Ovary (tissue), 10 donors: ENCODE measurements at places on chromosomes 11 and 22. TPM values are rescaled to one million over a fixed set of nuclear protein-coding genes. Genes with fewer than 3 reads are reported as not detected.

DNA sequence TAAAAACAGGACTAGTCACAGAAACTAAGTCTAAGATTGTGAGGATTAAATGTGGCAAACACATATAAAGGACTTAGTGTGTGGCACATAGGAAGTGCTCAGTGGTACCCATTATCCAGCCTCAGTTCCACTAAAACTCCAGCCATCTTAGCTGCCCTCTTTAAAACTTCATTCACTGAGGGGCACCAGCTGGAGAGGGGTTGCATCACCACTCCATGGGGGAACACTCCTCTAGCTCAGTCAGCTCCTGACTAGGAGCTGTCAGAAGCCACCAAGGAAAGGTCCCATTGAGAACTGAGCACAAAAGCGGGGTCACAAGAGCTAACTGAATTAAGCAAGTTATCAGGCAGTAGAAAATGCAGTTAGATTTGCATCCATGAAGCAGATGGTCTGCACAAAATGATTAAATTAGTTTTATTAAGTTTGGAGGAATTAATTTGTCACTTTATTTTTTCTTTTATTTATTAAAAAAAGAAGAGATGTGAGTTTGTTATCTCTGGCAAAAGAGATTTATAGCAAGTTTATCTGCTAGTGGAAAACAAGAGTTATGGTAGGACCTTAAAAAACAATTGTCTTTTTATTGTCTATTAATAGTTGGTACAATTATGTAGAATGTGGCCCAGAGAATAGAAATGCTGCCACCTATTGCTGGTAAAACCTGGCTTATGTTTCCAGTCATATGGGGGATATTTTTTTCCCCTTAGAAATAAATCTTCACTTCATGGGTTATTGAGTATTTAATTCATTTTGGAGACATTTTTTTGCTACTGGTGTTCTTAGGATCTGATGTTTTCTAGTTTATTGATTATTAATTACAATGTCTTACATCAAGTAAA lies 95.7 kb downstream of the NAV2 start:
- no peak overlapping the region for H3K27ac ChIP-seq
- peaks cover 2% of the 10 kb centered on the region for H3K4me1 ChIP-seq
- no peaks in the 10 kb centered on the region for H3K36me3 ChIP-seq
- no peak for DNase-seq
- H3K27me3 ChIP-seq, result no peaks in the 10 kb centered on the region
- H3K4me3 ChIP-seq, result no peak overlapping the region

TRIM51 gene
- total RNA-seq, result not detected

GRCh38 chr22:41000941-41001721 lies 50.0 kb downstream of the RBX1 start:
- no peaks in the 10 kb centered on the region for H3K27me3 ChIP-seq
- no peak overlapping the region for H3K27ac ChIP-seq
- no peak for DNase-seq
- no peaks in the 10 kb centered on the region for H3K36me3 ChIP-seq
- H3K4me1 ChIP-seq, result no peaks in the 10 kb centered on the region

DMC1 gene
- total RNA-seq, result 12.2 TPM

DNA sequence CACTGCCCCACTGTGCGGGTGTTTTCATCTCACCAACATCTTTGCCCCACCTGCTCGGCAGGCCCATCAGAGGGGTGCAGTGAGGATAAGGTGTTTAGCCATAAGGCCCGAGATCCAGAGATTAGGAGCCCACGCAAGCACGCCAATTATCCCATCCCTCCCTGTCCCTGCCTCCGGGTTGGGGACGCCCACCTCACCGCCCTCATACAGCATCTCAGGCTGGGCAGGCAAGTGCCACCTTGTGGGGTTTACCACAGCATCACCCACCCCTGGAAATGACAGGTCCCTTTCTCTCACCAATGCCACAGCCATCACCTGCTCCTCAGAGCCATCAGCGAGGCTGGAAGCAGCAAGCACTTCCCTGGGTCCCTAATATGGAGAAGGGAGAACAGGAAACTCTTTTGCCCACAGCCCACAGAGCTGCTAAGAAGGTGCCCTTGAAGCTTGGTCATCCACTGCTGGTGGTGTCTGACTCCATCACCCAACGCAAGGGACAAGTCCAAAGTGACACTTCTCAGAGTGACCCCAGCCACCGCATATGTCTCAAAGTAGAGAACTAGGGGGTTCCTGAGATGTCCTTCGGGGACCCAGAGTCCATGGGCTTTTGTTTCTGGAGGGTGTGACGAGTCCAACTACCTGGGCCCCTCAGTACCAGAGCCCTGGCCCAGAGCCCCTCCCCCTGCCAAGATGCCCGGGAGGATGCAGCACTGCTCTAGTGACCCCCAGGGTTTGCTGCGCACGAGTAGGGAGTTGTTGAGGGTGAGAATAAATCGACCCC lies 15.8 kb downstream of the VPS37C start:
- no peaks in the 10 kb centered on the region for H3K36me3 ChIP-seq
- peaks cover 8% of the 10 kb centered on the region for H3K4me1 ChIP-seq
- DNase-seq, result no peak
- no peak overlapping the region for H3K27ac ChIP-seq

DEFB131B gene
- not detected for total RNA-seq

GRCh38 chr22:39489094-39490068 lies 12.7 kb upstream of the MIEF1 start:
- no peak overlapping the region for H3K4me3 ChIP-seq
- H3K27me3 ChIP-seq, result no peaks in the 10 kb centered on the region
- H3K27ac ChIP-seq, result no peak overlapping the region
- H3K4me1 ChIP-seq, result peaks cover 2% of the 10 kb centered on the region
- no peaks in the 10 kb centered on the region for H3K36me3 ChIP-seq
- DNase-seq, result no peak

DNA sequence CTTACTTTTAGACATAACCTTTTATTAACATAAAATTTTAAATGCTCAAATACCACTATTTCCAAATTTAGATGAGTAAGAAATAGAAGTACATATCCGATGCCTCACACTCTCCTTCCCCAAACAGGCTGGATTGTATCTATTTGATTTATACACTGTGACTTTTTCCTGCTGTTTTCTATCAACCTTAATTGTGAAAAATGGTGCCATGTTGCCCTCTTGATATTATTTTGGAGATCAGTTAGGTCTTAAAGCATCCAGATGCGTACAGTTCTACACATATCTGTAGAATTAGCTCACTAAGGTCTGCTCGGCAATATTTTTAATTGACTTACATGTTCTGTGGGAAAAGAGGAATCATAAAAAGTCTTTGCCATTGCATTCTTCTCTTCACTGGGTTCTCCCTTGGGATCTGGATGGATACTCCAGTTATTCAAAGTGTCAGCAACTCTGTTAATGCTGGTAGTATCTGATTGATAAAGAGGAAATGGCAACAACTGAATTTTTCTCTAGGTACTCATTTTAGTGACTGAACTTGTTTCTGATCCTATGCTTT lies 27.2 kb downstream of the EIF3M start:
- no peak overlapping the region for H3K4me3 ChIP-seq
- H3K4me1 ChIP-seq, result no peaks in the 10 kb centered on the region
- H3K27ac ChIP-seq, result no peak overlapping the region
- no peak for DNase-seq

PRG2 gene
- not detected for total RNA-seq

GRCh38 chr11:4187055-4187988 lies 92.7 kb downstream of the RRM1 start:
- H3K36me3 ChIP-seq, result no peaks in the 10 kb centered on the region
- H3K27me3 ChIP-seq, result no peaks in the 10 kb centered on the region
- peaks cover 3% of the 10 kb centered on the region for H3K4me1 ChIP-seq
- H3K27ac ChIP-seq, result peak overlapping the region; percentile 61

GRCh38 chr11:65382804-65383368 lies 440 bp upstream of the SLC25A45 start:
- H3K27ac ChIP-seq, result peak overlapping the region; percentile 93
- H3K36me3 ChIP-seq, result no peaks in the 10 kb centered on the region
- H3K4me1 ChIP-seq, result peaks cover 16% of the 10 kb centered on the region
- no peaks in the 10 kb centered on the region for H3K27me3 ChIP-seq
- H3K4me3 ChIP-seq, result peak overlapping the region; percentile 35

DNA sequence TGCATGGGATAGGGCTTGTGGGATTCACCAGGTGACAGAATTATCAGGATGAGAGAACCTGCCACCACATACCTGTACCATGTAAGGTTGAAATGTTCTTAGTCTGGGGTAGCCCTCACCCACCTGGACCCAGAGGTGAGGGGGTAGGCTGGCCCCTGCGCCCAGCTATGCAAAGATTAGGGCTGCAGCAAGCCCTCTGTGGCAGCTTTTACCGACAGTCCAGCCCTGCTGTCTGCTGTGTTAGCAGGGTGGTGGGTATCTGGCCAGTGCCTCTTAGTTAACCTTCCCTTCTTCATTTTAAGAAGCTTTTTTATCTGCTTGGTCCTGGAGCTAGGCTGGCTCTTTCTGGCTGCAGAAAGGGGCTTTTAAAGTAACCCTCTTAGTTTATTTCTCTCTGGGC lies 13.9 kb downstream of the INSC start:
- H3K27ac ChIP-seq, result no peak overlapping the region
- no peak for DNase-seq
- no peak overlapping the region for H3K4me3 ChIP-seq
- no peaks in the 10 kb centered on the region for H3K4me1 ChIP-seq

VPREB1 gene
- total RNA-seq, result not detected

PTGDR2 gene
- total RNA-seq, result 0.33 TPM
